ENCODE measurements at places on chromosomes 12 and 14.

GRCh38 chr14:74950795-74951442 lies 4.5 kb downstream of the PGF start:
- no peak for DNase-seq

DNA sequence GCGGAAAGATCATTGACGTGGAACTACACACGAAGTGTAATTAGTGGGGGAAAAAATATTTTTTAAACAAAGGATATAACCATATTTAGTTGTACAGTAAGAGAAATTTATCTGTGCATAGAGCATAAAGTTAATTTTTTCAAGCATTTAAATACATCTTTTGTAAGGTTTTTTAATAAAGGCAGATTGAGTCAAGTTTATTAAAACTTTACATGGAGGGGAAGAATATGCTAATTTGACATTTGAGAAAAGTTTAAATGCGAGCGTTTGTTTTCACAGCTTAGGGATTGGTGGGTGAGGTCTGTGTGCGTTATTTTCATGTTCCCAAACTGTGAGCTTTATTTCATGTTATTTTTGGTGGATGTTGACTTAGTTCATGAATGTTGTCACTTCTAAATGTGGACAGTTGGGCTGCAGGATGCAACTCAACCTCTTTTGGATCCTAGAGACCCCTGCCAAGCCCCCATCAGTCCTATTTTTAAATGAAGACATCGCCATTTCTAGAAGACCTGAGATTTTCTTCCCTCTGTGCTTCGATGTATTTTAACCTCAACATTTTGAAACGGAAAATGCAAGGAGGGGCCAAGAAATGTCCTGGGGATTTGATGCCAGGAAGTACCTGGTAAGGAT lies 32.3 kb downstream of the BRI3BP start:
- no peak for DNase-seq

DNA sequence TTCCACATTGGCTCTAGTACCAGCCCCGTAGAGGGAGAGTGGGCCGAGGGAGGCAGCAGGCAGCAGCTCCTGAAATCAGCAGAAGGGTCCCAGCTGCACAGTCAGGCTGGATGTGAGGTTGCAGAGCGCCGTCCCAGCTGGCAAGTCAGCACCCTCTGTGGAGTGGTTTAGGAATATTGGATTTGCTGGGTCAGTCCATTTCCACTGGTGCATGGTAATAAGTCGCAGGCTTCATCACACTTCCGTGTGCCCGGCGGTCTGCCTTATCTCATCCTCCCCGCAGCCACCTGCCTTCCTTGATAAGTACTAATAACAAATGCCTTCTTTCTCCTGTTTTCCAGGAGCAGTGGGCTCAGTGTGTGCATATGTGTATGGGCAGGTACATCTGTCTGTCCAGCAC lies 112.9 kb downstream of the TSPAN9 start:
- no peak for DNase-seq

DNA sequence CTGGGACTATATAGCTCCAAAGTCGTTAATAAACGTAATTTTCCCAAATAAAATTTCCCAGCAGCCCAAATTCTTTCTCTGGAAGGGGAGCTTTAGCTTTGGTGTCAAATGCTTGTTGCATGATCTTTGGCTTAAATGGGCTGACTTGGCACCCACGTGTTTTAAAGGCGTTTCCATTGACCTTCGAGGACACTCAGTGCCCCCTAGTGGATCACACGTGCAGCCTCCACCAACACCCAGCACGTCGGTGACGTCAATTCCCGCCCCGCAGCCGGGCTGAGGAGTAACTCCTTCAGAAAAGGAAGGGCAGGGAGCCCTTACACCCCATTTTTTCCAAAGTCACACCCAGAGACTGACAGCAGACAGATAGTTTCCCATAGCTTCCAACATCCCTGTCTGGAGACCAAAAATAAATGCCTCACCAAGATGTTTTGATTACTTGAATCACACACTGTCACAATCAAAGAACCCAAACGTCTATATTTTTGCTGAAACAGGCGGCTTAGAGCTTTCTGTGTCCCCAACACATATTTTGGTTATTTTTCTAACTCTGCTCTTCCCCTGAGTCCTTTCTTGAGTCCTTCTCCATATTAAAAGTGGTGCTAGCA lies 707.9 kb downstream of the AACS start:
- DNase-seq: no peak

DNA sequence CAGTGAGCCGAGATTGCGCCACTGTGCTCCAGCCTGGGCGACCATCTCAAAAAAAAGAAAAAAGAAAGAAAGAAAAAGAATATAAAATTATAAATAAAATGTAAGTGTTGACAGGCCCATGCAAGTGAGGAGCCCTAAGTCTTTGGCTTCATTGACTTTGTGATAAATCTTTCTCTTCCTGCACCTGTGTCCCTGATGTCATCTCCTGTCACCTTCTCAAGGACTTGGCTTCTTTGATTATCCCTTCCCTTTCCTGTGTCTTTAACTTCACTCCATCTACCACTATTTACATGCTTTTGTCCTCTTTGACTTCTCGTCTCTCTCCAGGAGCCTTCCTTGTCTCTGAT lies 33.6 kb upstream of the WNK1 start:
- no peak for DNase-seq

GRCh38 chr12:70077441-70077840 lies 165.8 kb upstream of the CNOT2 start:
- no peak for DNase-seq

DNA sequence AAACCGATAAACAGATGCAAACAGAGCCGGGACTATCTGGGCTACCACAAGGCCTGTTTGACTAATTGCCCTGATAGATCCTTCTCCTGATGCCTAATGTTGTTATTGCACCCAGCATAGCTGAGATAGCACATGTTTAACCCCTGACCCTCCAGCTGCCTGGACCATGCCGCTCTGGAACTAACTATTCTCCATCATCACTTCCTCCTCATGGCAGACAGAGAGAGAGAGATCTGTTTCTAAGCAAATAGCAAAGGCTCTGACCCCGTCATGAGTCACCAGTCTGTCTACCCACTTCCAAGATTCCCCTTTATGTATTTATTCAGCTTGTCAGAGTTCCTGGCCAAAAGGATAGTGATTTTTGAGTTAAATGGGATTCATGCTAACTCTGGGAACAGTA lies 58.2 kb upstream of the FLRT2 start:
- DNase-seq: peak; percentile 30

DNA sequence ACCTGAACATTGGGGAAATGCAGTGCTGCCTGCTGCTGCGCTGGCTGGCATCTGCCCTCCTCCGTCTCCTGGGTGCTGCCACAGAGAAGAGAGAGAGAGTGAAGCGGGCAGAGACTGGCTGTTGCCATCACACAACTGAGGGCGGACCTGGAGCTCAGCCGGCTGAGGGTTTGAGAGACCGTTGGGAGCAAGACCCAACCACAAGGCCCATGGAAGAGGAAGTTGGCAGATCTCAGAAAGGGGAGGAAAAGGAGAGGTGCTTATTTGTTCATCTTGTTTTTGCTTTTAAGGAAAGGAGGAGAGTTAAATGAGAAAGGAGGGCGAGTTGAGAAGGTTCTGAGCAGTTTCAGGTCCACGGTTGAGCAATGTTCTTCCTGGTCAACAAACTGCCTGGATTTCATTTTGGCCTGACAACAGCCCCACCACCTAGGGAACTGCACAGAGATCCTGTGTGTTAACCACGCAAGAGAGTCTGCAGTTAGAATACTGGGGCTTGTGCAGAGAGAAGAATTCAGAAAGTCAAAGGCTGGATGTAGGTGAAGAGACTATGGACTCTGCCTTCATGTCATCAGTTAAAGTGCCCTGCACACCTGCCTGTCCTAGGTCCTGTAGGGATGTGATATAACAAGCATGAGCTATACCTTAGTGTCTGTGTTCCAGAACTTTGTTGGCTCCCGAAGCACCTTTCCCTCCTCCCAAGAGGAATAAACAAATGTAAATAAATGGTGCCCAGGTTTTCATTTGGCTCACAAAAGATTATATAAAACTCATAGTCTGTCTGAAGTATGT lies 124.6 kb downstream of the ETV6 start:
- no peak for DNase-seq

- DNase-seq: no peak
These were observed 65.8 kb downstream of the FOS start for GRCh38 chr14:75344411-75344810.

GRCh38 chr12:1878695-1879094 lies 39.8 kb downstream of the CACNA2D4 start:
- no peak for DNase-seq

GRCh38 chr12:120116792-120117651 lies 469 bp upstream of the RAB35 start:
- peak; percentile 80 for DNase-seq

DNA sequence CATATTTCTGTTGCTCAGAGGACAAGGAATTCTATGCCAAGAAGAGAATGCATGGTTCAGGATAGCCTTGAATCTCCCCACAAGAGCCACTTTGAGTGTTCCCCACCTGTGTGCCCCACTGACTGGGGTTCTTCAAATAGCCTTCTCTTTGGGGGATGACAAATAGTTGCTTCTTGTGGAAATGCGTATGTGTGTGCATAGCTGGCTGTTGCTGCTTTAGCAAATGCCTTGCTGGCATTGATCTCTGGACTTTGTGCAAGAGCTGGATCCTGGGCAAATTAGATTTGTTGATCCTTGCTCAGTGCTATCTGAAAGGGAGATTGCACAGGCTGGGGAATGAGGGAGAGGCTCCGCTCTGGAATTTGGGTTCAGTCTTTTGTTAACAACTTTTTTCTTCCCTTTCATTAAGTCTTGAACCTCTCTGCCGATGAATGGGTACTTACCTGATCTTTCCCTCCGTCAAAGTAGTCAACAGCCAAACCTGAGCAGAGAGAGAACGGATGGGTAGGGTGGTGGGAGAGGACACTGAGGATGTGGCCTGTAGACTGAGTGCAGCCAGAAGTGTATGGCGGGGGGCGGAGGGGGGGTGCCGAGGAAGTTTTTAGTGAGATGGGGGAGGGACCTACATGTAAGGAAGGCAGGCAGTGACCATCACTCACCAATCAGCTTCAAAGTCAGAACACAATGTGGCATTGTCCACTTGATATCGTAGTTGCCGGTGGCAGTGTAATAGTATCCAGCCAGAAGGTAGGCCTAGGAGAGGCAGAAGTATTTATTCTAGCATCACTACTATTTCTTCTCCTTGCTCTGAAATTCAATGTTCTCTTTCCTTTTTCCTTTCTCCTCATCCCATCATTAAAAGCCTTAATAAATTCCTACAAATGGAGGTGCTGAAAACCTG lies 10.7 kb downstream of the EMG1 start:
- no peak for DNase-seq

DNA sequence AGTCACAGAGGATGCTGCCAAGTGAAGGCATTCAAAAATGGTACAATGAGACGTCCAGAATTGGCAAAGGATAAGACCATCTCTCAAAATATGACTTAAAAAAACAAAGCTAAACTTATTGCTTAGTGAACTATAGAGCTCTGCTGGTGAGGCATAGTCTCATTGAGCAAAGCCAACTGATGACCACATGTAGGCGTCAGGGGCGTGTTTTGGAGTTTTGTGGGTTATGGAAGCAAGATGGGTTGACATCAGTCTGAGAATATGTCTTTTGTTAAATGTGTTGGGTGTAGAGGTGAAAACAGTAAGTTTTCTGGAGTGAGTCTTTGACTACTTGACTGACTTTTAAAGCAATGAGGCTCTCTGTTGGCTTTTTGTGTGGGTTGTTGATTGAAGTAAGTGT lies 47.2 kb downstream of the ATL1 start:
- no peak for DNase-seq

- no peak for DNase-seq
These were observed 149.5 kb downstream of the ETV6 start for GRCh38 chr12:11798856-11799501.

DNA sequence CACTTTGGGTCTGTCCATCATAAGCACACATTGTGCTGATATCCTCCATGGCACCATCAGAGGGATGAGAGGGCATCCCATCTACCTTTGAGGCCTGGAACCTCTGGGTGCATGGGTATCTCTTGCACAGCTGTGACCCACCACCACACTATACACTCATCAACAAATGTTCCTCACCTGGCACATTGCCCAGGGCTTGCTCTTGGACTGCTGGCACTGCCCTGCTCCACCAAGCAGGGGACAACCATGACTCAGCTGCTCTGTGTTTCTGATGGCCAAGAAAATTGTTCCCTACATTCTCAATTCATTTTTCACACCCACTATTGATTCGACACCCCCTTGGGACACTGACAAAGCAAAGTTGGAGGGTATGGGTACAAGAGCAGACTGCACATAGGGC lies 155.5 kb downstream of the PTPRO start:
- no peak for DNase-seq

GRCh38 chr14:92942576-92942975 lies 19.6 kb downstream of the CHGA start:
- DNase-seq: no peak

DNA sequence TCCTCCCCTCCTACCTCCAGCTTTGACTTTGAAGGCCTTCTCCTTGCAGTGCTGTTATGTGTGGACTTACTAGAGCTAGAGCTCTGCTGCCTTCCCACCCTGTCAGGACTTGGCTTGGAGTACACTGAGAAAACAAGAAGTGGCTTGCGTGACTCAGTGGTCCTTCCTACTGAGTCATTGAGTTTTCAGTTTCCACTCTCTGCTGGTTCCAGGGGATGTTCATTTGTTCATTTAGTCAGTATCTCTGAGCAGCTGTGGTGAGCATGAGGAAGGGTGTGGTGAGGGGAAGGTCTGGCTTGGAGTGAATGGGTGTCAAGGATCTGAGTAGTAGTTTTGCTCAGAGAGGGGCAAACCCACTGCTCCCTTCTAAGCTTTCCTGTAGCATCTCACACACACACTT lies 17.2 kb upstream of the ELK3 start:
- peak; percentile 19 for DNase-seq

GRCh38 chr12:26434299-26435068 lies 239.1 kb downstream of the SSPN start:
- DNase-seq: peak; percentile 3

DNA sequence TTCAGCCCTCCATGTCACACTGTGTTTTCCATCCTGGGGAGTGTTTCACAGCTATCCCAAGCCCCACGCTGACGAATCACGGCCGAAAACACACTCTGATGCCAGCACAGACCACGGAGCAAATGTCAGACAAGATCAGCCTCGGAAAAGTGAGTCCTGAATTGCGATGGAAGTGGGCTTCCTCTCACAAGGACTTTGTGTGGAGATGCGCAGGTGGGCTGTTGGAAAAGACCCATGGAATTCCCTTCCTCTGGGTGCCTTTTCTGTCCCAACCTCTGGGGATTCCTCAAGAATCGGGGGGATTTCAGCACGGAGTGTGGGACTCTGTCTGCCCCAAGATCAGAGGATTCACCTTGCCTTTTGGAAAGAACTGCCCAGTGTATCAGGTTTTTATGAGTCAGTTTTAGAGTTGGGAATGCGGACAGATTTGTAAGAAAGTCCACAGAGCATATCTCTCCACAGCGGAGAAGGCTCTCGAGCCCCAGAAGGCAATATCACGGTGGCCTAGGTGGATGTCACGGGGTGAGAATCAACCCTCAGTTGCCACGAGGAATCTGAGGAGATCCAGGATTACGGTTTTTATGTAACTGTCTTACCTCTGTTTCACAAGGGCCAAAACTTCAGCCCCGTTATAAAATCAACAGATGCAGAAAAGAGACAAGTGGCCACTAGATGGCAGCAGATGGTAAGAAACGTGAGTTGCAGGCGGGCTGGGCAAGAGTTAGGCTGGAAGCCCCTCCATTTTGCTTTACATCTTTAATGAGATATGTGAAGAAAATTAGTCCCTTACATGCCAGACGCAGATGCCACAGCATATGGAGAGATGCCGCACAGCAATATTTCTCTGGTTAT lies 201.9 kb downstream of the DAD1 start:
- DNase-seq: peak; percentile 78

- DNase-seq: no peak
These were observed 35.7 kb upstream of the BEGAIN start for GRCh38 chr14:100622708-100623485.

Measured in amniotic stem cell (primary cell).